ENCODE measurements at places on chromosomes 2 and 18.

DNA sequence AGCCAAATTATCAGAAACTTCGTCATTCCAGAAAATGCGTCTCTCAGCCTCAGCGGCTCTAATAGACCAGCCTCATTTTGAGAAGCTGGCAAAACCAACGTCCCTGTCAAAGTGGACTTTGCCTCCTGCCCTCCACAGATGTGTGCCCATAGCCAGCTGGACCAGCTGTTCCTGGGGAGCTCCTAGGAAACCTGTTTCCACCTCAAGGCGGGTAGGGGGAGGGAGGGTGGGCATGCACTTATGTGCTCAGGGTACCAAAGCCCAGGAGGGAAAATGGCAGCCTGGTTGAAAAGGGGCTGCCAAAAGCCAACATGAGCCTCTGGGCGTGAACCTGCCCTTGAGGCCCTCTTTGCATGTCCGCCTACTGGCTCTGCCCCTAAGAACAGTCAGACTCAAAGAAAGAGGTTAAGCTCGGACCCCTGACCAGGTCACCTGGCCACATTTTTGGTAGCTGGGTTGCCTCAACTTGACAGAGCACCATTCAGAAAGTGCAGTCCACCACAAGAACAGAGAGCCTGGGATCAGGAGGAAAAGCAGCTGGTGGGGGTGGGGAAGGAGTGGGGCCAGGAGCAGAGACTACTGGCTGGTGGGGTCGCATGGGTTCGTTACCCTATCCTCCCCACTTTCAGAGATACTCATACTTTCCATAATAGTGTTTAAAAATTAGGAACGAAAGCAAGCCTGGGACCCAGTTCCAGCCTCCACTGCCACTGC, 3.5 kb downstream of the PER2 start:
- DNase-seq: no peak

DNA sequence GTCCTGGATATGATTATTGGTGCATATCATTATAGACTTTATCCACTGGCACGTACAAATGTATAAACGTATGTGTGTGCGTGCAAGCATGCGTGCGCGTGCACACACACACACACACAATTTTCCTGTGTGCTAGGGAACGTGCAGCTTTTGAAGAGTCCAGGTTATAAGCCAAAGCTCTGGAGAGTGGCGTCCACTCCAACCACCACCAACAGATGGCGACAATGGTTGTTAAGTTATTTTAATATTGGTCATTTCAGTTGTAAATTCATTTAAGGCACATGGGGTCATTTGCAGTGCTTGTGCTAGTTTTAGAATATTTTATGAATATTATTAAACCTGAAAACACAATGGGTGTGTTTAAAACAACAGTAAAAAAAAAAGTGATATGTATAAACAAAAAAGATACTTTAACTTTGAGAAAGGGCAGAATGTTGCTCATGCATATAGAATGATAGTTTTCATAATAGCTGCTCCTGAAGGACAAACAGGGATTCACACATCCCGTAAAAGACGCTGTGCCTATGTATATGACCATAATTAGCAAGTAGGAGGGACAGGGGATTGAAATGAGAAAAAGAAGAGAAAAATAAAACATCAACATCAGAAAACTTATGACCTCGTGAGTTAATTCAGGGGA, 124.2 kb upstream of the ITGB6 start:
- DNase-seq: peak; percentile 78

DNA sequence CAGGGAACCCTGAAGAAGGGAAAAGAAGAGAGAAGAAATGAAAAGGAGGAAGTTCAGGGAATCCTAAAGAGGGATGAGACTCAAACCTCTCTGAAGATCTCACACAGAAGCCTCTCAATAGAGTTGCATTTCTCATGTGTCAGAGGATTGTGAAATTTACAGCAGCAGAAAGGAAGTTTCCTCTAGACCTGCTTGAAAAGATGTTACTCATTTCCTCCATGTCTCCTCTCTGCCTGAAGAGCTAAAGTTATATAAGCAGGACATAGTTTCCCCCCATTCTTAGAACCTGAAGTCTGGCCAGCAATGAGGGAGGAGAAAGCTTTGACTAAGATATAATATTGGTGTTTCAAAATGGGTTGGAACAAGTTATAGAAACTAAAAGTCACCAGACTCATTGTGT, 1155.6 kb downstream of the LRP1B start:
- DNase-seq: peak; percentile 94

- no peak for DNase-seq
These were observed 728 bp upstream of the C18orf63 start for GRCh38 chr18:74314759-74315463.

GRCh38 chr18:46001892-46002291, 34.8 kb upstream of the EPG5 start:
- peak; percentile 3 for DNase-seq

- DNase-seq: no peak
These were observed 195.3 kb upstream of the SMAD2 start for GRCh38 chr18:48125724-48126123.

DNA sequence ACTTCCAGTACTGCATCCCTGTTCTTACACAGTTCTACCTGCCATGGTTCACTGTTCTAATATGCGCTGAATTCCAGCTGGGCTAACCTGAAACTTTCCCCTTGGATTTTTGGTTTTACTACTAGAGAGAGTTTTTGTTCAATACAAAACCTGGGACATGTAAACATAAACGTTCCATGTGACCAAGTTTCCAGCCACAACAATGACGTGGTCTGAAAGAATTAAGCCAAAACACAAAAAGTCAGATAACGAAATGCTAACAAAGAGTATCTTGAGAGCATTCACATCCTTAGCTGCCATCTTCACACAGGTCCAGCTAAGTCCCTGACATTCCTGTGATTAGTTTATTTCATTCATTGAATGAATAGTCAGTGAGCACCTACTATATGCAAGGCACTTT, 467.0 kb upstream of the PKDCC start:
- DNase-seq: no peak
